Right cardiac atrium (tissue), 5 donors: ENCODE measurements at places on chromosomes 7 and 10. TPM values are rescaled to one million over a fixed set of nuclear protein-coding genes. Genes with fewer than 3 reads are reported as not detected.

RPEL1 gene
- total RNA-seq = not detected

CHST3 gene
- total RNA-seq = 24.0 TPM

CALN1 gene
- total RNA-seq = not detected

SPDYE5 gene
- 0.17 TPM for total RNA-seq

MKI67 gene
- total RNA-seq = 3.1 TPM

COL28A1 gene
- total RNA-seq = 5.8 TPM

CPED1 gene
- total RNA-seq = 31.1 TPM

DNA sequence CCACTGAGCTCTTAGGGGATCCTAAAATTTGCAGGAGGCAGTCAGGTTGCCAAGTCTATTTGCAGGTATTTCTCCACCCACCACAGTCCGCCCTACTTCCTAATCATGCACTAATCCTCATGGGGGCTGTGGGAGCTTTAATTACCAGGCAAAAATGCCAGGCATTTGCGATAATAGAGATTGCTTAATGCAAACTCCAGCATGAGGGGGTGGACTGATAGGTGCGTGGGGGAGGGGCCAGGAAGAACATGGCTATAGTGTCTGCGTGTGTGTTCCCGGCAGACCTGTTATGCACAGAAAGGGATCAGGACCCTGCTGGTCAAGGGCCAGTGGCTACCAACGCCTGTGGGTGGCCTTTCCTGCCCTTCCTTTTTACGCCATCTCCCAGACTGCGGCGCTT, 15.6 kb upstream of the AQP1 start:
- DNase-seq = no peak

- no peak for DNase-seq
Measured at GRCh38 chr7:69840248-69840647, 242.0 kb downstream of the AUTS2 start.

DNA sequence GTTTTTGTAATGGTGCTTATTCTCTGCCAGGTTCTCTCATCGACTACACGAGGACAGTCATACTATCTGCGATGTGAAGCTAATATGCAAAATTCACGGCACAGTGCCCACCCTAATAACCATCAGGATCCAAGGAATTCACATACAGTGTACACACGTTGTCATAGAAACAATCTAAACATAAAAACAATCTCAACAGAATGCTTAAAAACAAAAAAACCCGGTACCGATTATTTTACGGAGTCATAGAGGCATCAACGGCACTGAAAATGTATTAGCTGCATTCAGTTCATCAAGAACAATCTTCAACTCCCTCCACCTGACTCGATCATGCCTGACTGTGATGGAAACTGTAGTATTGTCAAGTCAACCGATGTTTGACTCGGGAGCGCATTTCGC, 628 bp downstream of the MRPS33 start:
- DNase-seq = no peak

GRCh38 chr7:919924-920341, 34.5 kb downstream of the ADAP1 start:
- DNase-seq = peak; percentile 6

DNA sequence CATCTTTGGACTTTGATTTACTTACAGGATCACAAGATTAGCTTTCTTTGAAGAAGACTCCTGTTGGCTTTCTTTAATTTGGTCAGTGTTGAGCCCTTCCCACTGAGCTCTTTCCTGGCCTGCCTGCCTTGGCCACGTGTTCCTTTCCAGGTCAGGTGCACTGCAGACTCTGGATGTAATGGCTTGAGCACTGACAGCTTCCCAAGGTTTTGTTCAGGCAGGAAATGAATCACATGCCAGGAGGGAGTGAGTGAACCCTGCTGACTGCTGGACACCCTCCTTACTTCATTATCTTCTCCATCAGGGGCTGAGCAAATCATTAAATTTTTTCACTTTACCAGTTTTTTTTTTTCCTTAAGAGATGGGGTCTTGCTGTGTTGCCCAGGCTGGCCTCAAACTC, 29.8 kb downstream of the SNX10 start:
- DNase-seq = no peak

DNA sequence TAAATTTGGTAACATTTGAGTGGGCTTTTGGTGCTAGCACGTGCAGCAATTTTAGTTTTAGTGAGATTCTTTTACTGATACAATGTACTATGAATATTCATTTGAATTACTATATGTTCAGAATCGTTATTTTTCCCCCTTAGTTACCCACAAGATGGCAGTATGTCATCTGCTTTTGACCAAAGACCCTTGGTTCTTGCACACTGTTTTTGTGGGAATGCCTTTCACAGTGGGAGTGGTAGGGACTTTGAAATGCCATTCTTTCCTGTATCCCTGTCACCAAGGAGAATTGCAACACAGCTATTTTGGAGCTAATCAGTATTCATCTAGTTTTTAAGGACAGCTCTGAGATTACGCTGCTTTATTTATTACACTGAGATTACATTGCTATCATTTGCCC, 40.6 kb downstream of the SEC23IP start:
- DNase-seq = no peak

DNA sequence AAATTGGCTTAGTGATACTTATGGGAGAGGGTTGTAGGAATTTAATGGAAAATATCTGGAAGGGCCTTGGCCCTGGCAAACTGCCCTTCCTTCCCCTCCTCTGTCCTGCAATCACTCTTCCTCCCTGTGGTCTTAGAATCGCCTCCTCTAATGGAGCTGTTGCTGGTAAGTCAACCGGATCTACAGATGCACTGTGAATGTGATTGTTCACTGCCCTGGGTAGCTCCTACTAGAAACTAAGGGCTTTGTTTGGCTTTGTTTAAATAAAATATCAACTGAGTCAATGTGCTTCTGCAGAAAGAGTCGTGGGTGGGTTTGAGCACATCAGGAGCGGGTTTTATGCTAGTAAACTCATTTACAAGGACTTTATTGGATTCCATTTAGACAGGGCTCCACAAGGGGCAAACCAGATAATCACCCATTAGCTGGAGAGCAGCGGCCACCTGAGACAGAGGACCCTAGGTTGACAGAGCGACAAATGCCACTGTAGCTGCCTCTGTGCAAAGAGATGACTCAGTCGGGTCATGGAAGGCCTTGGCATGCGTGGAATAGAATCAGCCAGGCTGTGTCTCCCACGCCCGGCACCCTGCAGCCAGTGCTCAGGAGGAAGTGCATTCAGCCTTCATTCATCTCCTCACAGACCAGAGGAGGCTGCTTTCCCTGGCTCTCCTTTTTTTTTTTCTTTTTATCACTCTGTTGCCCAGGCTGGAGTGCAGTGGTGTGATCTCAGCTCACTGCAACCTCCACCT, 97.9 kb downstream of the GAD2 start:
- DNase-seq = no peak

DNA sequence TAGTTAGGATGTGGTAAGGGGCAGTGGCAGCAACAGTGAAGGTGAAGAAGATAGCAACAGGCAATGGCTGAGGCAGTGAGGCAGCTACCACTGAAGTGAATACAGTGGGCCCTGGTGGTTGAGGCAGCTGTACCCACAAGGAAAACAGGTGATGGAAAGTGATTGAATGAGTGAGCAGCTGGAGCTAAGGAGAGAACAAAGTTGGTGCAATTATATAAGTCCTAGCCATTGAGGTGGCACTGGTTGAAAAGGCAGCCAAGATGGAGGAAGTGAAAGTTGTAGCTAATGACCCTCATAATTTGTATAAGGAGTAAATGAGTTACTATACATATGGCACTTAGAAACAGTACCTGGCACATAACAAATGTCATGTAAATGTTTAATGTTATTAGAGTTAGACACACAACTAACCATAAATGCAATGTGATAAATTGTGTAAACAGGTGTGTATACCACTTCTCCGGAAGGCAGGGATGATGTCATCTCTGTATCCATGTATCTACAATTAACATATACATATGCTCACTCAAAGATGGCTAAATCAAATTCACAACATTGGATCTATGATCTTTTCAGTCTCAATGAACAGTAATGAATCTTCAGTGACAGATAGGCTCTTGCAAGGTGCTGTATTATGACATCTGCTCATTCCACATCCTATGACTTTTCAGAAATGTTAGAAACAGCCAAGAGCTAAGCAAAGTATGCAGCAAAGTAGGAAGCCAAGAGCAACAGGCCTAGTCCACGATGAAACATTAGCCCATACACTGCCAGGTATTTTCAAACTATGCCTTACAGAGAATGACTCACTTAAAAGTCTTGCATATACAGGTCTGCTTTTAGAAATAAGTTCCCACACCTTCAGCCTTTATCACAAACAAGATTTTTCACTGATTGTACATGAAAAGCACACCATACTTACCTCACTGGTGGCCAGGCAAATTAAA, 10.7 kb downstream of the XPNPEP1 start:
- DNase-seq = no peak

DNA sequence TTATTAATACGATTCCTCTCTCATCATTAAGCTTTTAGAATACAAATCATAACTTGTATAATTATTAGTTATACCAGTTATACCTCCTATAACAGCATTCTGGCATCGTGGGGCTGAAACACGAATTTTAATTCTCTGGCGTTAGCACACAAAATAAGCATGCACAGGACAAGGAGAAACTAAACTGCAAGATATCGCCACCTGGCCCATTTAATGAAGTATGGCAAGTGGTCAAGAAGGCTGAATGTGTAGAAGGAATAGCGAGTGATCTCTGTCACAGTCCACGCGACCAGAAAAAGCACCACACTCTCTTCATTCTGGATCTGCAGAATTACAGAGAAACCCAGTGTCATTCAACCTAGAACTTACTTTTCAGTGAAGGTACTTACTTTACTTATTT, 18.1 kb downstream of the HACD1 start:
- no peak for DNase-seq

GRCh38 chr10:132407846-132408278, 10.9 kb downstream of the PWWP2B start:
- DNase-seq = peak; percentile 67

DNA sequence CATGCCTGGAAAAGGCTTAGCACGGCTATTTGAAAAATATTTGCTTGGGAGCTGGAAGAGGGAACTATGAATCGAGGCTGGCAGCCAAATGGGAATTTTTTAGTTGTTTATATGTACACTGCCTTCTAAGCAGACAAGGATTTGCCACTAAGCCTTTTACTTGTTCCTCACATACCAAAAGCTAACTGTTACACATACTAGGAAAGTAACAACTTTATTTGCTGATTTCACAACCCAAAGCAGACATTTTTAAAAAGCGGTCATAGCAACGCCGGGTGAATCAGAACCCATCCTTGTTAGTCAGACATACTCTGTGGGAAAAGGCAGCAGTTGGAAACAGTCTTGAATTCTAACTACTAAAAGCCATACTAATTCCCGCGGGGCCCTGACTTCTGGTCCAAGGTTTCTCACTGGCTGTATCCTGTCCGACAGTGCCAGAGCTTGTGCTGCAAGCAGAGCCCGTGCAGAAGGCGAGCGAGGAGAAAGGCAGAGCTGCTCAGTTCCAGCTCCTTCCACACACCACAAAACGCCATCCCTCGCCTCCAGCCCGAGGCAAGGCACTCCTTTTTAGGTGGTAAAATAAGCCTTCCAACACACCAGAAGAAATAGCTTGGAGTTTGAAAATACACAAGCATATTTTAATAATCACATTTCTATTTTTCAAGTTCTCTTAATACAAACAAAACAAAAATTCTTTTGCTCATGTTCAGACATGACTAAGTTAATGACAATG, 89.2 kb downstream of the RNF216 start:
- DNase-seq = peak; percentile 93
